ENCODE measurements at places on chromosomes 2 and 18.

DNA sequence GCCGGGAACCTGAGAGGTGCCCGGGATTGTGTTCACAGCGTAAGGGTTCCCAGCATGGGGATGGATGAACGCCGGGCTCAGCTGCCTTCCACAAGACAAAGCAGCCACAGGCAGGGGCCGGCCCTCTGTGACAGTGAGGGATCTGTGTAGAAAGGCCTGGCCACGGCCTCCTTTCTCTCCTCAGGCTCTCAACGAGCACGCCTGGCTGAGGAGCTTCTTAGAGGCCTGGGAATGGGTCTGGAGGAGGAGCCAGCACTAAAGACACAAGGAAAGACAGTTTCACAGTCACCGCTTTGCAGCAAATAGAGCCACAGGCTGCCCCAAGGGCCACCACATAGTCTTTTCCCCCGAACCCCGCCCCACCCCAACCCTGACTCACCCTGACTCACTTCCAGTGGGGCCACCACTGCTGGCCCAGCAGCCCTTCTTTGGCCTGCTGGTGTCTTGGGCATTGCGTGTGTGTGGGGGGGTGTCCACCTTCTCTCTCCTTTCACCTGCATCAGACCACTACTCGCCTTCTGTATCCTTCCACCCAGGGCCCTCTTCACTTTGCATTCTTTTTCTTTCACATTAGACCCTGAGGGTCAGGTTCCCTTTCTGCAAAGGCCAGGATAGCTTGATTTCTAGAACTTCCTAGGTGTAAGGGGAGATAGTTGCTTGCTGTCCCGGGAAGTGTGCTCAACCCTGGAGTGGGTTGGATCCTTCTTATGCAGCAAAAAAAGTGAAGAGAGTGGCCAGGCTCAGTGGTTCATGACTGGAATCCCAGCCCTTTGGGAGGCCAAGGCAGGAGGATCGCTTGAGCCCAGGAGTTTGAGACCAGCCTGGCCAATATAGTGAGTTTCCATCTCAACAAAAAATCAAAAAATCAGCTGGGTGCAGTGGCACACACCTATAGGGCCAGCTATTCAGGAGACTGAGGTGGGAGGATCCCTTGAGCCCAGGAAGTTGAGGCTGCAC is 19.3 kb upstream of the HPCAL1 start:
- DNase-seq: peak; percentile 91

DNA sequence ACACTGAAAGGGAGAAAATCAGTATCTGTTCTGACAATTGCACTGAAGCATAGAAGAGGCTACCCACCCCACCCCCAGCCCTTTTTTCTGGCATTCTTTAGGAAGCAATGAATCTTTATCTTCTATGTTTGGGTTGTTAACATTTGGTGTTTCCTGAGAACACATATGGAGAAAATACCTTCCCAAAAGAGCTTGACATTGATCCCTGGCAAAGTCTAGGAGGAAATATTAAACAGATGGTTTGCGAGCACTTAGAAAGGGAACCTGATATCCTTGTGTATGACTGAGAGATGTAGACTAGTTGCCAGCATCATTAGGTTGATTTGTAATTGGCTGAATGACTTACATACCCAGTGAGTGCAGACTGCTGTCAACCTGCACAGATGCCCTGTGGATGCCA is 42.9 kb downstream of the DOK1 start:
- peak; percentile 1 for DNase-seq

GRCh38 chr2:88136817-88137216 is 9.0 kb upstream of the FABP1 start:
- no peak for DNase-seq

GRCh38 chr2:214747992-214748391 is 61.5 kb downstream of the BARD1 start:
- no peak for DNase-seq

GRCh38 chr2:168120730-168121129 is 126.7 kb downstream of the STK39 start:
- no peak for DNase-seq
